ENCODE measurements at places on chromosomes 5 and 9.

- DNase-seq: no peak
Observed at GRCh38 chr5:110250355-110250754, 476.1 kb downstream of the TMEM232 start.

GRCh38 chr5:170755679-170756456 is 27.7 kb upstream of the GABRP start:
- DNase-seq: no peak

- DNase-seq: no peak
Observed at GRCh38 chr5:158484150-158484549, 615.6 kb downstream of the EBF1 start.

GRCh38 chr5:56814361-56814962 is 887 bp upstream of the MAP3K1 start:
- DNase-seq: no peak

DNA sequence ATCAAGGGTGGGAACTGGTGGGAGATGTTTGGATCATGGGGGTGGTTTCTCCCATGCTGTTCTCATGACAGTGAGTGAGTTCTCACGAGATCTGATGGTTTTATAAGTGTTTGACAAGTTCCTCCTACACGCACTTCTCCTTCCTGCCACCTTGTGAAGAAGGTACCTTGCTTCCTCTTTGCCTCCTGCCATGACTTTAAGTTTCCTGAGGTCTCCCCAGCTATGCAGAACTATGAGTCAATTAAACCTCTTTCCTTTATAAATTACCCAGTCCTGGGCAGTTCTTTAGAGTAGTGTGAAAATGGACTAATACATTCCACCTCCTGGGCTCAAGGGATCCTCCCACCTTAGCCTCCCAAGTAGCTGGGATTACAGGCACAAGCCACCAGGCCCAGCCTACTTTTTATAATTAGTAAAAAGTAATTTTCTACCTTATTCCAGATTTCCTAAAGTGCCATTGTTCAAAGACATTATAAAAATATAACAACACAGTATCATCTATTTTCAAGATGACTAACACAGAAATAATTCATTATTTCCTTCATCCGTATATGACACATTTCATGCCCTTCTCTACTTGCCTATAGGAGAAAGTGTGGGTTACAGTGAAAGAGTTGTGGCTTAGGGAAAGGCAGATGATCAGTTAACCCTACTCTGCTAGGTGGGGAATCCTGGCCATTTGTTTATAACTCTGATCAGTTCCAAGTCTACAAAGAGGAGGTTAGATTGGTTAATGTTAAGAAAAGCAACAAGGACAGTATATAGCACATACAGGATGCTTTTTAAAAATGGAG is 99.9 kb downstream of the TTC39B start:
- no peak for DNase-seq

- DNase-seq: no peak
Observed at GRCh38 chr5:68872088-68872839, 221.6 kb upstream of the SLC30A5 start.

DNA sequence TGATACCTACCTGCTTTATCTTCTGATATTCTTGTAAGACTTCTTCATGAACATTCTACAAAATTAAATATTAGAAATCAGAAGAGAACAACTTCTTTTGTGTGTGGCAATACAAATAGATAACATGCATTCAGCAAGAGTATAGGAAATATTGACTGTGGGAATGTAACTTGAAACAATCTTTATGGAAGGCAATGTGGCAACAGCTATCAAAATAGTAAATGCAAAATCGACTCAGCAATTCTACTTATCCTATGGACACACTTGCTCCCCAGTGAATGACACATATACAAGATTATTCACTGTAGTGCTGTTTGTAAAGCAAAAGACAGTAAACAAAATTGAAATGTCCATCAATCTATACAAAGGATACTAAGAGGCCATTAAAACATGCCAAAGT is 66.5 kb upstream of the GLRX start:
- no peak for DNase-seq

GRCh38 chr9:6218099-6218502 is 2.5 kb downstream of the IL33 start:
- DNase-seq: no peak

DNA sequence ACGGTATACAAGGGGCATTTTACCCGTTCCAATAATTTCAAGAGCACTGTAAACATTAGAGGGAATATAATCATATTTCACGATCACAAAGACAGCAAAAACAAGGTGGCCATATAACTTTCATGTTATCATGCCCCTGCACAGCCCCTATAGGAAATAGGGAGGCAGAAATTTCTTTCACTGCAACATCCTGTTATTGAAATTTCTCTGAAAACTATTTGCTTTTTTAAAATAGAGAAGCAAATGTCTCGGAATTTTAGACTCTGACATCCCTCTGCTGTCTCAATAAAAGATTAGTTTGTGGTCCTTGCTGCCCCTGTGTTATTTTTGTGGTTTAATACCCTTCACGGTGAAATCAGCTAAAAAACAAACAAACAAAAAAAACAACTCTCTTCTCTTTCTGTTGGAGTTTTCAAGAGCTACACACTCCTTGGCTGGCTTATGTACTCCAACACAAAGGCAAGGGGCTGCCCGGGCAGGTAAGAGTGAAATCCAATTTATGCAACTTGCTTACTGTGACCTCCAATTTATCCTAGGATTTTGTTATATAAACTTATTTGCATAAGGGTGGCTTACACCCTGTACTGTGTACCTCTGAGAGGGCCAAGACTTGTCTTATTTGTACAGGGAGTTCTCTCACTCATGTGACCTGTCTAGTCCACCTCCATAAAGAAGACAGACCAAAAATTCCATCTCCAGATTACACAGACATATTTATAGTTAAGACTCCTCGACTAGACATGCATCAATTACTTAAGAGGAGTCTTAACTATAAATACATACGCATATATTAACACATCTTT is 223.6 kb downstream of the MLLT3 start:
- no peak for DNase-seq

GRCh38 chr5:53087621-53088121 is 21.9 kb downstream of the MOCS2 start:
- DNase-seq: no peak

DNA sequence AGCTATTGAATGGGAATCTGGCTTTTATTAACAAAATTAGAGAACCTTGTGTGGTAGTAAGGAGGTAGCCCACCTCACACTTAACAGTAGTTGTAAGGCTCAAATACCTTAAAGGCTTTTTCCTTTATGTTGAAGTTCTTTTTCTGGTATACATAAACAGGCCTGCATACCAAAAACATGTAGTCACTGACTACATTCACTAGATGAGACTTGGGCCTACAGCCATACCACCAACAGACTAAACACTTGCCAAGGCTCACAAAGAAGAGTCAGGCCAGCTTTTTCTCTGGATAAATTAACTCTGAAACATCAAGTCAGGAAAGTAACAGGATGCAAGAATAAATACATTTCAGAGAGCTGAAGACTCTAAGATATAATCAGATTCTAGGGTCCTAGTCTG is 78.6 kb upstream of the MPDZ start:
- DNase-seq: peak; percentile 56

Data from non-pigmented ciliary epithelial cell (primary cell).